ENCODE measurements at places on chromosomes 3 and 15.

DNA sequence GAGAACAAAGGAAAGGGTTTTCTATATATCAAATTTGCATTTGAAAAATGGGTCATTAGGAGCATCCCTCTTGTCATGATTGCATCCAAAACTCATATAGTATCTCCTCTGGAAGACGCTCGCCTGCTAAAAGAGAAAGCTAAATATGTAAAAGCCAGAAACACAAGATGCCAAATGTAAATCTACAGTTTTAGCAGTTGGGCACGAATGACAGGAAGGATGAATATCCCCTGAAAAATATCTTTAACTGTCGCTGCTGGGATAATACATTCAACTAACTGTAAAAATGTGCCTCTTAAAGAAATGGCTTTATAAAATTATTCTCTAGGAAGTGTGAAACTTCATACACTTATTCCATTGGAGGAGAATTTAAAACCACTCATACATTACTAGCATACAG lies 101.7 kb downstream of the DCLK3 start:
- DNase-seq = no peak

- no peak for DNase-seq
Measured at GRCh38 chr15:62534996-62535395, 369.9 kb upstream of the C2CD4B start.

DNA sequence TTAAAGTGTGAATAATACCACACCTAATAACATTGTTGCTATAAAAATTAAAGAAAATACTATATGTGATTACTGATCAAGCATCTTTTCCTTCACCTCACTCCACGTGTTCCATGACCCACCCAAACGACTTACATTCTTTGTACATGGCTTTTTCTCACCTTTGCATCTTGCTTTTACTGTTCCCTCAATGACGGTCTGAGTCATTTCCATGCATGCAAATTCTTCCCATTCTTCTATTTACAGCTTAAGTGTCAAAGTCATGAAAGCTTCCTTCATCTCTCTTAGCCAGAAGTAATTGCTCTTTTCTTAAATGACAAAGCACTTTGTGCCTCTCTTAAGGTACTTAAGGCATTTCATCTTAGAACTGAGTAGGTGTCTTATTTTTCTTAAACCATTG lies 64.0 kb downstream of the GREM1 start:
- DNase-seq = no peak

GRCh38 chr15:99554880-99555488 lies 10.8 kb upstream of the MEF2A start:
- no peak for DNase-seq

DNA sequence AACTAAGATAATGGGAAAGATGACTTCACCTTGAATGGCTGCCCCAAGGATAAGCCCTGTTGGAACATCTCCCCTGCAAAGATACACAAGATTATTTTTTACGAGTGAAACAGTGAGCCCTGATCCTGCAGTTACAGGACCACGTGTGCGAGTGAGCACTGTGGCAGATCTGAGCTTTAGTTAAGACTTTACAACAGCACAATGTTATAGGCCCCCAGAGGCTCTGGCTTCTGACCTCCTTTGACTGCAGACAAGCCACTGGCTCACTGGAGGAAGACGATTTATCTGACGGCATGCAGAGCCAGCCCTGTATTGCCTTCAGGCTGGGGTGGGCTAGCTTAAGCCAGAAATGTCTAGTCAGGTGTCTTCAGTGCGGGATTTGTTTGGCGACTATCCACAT lies 174.4 kb downstream of the ARRDC4 start:
- no peak for DNase-seq

Data from PC-3 (cell line).